HuH-7 (cell line): ENCODE measurements at places on chromosomes 2 and 18.
A peak's percentile ranks its signal among the peaks of the same experiment; 100 is the strongest.

DNA sequence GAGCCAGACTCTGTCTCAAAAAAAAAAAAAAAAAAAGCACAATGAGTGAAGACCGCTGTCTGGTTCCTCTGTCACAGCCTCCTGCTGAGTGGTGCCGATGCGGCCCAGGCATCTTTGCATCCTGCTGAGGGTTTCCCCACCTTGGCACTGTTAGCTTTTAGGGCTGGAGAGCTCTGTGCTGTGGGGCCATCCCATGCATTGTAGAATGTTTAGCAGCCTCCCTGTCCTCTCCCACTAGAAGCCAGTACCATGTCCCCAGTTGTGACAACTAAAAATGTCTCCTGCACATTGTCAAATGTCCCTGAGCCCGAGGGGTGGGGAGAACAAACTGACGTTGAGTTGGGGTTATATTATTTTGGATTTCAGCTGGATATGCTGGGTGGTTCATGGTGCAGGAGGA, 7.9 kb upstream of the COLEC11 start:
- DNase-seq = no peak

GRCh38 chr18:24319757-24320156, 77.9 kb downstream of the OSBPL1A start:
- no peak for DNase-seq

DNA sequence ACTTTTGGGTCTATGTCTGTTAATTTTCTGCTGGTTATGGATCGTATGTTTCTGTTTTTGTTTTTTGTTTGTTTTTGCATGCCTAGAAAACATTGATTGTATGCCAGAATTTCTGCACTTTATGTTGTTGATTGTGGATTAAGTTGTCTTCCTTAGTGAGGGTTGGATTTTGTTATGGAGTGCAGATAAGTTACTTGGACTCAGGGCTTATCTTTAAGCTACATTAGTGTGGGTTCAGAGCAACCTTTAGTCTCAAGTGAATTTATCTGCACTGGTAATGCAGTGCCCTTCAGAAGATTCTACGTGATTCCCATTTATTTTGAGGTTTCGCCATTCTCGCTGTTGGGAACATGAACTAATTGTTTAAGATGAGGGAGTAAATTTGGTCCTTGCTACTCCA, 32.9 kb downstream of the UBR3 start:
- DNase-seq = no peak

GRCh38 chr2:134453476-134453875, 199.6 kb downstream of the MGAT5 start:
- DNase-seq = no peak

DNA sequence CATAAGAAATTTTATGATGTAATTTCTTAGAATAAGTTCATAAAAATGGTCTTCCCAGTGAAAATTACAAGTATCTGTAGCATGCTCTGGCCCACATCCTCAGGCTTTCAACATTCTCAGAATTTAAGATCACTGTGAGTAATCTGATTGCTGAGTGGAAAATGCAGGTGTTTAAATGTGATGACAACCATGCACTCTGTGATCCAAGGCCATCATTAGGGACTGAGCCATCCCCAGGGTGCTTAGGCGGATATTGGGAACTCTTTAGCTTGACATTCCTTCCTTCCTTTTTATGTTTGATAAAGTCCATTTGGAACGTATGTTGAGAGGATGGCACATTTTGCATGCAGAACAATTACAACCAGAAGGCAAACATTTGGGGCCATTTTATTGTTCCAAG, 95.5 kb downstream of the ARL4C start:
- DNase-seq = no peak

DNA sequence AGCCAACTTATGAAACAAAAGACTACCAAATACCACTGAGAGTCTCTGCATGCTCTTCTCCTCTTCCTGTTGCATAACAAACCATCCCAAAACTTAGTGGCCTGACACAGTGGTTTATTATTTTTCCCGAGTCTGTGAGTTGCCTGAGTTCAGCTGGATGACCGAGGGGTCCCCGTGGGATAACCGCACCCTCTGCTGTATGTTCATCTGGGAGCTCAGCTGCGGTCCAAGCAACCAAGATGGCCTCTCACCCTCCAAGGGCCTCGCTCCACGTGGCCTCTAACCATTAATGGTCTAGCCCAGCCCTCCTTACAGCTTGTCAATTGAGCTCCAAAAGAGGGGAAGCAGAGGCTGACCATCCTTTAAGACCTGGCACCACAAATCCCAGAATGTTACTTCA, 17.1 kb downstream of the ITM2C start:
- DNase-seq = no peak

DNA sequence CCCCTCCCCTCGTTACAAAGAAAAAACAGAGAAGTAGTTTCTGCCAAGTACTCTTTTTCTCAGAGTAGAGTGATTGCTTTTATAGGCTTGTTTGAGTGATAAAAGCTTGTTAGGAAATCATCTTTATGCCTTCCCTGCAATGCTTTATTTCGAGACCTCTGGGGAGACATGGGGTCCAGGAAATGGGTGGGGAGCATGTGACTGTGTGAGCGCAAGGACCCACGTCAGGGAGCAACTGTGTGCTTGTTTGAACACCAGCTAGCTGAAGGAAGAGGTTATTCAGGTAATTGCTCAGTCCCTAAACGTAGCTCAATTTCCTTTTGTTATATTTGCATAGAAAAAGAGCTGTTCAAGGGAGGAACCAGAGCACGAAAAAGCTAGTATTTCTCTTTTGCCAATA, 187.3 kb downstream of the FAM210A start:
- no peak for DNase-seq

DNA sequence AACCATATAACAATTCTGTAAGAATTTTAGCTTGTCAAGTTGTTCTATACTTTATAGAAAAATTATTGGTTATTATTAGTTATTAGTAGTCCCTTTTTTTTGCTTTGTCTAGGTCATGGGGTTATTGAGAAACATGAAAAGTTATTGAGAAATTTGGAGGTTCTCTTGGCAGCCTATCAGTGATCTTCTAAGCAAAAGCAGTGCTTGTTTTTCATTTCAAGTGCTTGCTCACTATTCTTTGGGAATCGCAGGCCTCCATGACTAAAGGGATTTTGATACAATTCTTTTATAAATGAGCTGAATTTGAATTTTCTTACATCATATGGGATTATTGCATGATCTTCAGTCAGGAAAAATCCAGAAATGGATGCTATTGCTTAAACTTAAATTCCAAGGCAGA, 25.8 kb downstream of the PLEKHA3 start:
- no peak for DNase-seq

GRCh38 chr2:177611310-177611886, 218.8 kb downstream of the AGPS start:
- no peak for DNase-seq

GRCh38 chr2:136246086-136246669, 128.2 kb upstream of the CXCR4 start:
- peak; percentile 6 for DNase-seq

GRCh38 chr2:50391556-50391955, 640.4 kb downstream of the NRXN1 start:
- no peak for DNase-seq

DNA sequence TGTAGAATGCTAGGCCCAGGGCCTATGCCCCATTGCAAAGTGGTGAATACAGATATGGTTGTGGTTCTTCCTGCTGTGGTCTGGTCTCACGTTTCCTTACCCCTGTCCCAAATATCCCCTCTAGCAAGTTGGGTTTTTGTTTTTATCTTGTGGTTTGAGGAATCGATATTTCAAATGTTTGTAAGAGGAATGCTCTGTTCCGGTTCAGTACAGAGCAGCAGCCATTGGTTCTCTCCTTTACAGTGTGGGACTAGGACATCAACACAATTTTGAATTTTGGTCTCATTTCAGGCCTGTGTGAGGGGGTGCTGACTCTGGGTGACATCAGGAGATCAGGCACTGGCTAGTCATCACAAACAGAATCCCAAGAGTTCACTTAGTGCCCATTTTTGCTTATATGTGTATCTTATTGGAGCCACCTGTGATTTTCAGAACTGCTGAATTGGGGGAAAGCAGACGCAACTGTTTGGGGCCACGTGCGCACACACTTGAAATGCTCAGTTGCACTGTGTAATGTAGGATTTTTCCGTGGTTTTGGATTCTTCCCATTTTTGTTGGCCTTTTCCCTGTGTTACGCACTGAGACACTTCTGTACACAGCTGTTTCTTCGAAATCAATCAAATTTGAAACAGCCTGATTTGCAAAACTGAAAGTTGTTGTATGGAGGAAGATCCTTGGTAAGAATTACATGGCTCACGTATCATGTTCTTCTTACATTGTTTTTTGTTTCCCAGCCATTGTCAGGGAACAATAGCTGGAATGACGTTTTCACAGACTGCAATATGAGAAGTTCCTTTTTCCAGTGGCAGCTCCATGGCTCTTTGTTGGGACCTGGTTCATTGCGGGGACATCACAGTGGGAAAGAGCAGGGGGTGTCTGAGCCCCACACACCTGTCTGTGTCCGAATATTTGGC, 8.6 kb downstream of the SH3BP4 start:
- no peak for DNase-seq

DNA sequence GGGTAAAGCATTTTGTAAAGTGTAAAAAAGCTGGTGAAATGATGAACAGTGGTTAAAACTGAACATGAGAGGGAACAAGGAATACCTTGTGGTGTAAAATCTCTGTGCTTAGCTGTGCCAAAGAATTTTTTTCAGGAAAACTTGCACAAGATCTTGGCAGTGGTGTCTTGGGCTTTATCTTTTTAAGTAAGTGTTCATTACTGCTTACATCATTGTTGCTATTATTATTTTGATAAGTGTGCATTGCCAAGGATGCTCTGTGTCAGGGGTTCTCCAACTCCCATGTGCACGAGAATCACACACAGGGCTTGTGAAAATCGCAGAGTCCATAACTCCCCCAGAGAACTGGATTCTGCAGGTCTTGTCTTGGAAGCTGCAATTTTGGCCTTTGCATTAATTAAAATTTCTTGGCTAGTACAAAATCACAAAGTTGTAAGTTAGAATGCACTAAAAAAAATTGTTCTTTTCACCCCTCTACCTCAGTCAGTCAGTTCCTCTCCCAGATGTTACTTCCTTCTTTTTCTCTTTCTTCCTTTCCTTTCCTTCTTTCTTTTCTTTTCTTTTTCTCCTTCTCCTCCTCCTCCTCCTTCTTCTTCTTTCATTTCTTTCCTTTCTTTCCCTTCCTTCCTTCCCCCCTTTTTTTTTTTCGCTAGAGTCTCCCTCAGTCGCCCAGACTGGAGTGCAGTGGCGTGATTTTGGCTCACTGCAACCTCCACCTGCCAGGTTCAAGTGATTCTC, 37.8 kb downstream of the GATA6 start:
- no peak for DNase-seq

- no peak for DNase-seq
These were observed 356.1 kb upstream of the ZC3H15 start for GRCh38 chr2:186129767-186130581.

DNA sequence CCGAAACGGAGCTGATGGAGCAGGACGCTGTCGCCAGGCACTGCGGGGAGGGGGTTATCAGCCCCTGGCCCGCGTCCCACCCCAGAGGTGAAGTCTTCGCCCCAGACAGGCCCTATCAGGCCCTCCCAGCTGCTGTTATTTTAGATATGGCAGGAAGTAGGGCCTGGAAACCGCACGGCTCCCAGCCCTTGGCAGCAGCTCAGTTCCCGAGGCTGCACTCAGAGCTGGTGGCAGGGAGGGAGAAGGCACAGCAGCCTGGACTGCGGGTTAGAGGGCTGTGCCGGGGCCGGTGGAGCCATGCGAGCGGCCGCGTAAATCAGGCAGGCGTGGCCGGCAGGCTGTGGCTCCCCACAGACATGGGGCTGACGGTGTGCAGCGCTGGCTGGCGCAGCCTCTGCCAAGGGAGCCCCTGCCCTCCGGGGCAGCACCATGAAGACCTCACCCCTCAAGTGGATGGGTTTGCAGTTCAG, 111.4 kb downstream of the NFATC1 start:
- no peak for DNase-seq

DNA sequence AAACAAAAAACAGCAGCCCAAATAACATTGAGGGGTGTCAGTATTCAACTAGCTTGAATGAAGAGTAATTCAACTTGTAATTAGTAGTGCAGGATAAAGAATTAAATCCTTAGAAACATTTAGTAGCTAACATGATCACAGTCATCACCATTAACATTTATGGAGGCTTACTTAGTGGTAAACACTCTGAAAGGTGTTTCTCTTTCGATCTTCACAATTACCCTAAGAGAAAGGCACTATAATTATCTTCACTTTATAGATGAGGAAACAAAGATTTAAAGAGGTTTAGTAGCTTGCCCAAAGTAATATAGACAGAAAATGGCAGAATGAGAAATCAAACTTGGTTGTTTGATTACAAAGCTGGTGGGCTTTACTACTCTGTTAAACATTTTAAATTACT, 81.5 kb downstream of the GAREM1 start:
- DNase-seq = no peak

GRCh38 chr2:236702657-236703372, 133.2 kb downstream of the ACKR3 start:
- no peak for DNase-seq

DNA sequence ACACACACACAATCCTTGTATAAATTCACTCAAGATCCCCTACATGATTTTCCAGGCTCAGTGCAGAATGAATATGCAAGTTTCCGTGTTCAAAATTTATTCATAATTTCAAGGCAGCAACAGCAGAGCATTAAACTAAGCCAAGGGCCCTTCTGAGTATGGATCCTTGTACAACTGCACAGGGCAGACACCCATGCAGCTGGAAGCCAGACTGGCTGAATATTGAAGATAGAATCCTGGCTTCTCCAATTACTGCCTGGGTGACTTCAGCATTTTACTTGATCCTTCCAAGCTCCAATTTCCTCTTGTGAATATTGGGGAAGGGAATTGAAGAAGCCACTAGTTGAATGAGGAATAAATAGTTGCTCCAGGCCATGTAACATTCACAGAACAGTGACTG, 267.9 kb upstream of the REG3G start:
- DNase-seq = no peak

- no peak for DNase-seq
These were observed 7.1 kb downstream of the ZNF532 start for GRCh38 chr18:58871514-58872420.
